GM23248 (cell line): ENCODE measurements at places on chromosomes 7 and 10. TPM values are rescaled to one million over a fixed set of nuclear protein-coding genes. Genes with fewer than 3 reads are reported as not detected.

DNA sequence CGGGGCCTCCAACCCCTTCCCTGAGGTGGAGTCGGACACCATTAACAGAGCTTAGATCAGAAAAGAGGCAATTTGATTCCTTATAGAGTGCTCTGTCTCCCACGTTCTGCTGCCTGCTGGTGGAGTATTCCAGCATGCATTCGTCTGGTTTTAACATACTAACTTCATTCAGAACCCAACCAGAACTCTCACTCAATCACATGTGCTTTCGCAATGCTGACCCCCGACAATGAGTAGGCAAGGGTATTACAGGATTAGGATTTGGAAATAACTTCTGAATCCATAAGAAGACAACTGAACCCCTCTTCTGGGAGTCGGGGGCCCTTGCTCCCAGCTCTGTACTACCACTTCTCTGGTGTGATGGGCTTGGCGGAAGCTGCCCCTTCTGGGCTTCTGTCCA is 55.7 kb upstream of the HABP2 start:
- H3K27ac ChIP-seq = no peak overlapping the region
- H3K4me3 ChIP-seq = no peak overlapping the region
- no peak for DNase-seq
- H3K4me1 ChIP-seq = peaks cover 59% of the 10 kb centered on the region
- no peaks in the 10 kb centered on the region for H3K27me3 ChIP-seq

GRCh38 chr10:79498291-79498829 is 14.0 kb upstream of the EIF5AL1 start:
- no peak for DNase-seq
- no peak overlapping the region for H3K27ac ChIP-seq
- H3K4me1 ChIP-seq = no peaks in the 10 kb centered on the region
- H3K4me3 ChIP-seq = no peak overlapping the region
- H3K27me3 ChIP-seq = peaks cover 3% of the 10 kb centered on the region

DNA sequence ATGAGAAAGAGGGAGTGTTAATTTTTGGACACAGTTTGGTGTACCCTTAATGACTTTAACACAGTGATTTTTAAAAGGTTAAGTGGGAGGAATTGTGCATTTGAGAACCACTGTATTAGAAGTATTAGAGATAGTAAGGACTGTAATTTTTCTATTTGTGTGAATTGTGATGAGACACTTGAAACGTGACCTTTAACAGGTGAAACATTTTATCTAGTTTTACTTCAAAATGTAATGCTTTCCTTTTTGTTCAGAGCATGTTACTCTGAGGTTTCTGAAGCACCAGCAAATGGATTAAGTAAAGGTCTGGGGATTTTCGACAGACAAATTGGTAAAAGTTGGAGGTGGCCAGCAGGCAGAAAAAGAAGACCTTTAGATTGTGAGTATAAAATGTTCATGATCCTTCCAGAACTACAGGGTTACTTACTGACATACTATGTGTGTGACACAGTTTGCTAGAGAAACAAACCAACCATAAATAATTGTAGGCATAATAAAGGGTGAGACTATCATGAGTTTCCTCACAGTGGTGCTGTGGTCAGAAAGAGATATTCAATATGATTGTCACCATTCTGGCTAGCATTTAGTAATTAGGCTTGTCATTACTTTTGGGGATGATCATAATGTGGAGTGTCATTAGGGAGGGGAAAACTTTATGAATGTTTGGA is 26.1 kb downstream of the LCOR start:
- no peak overlapping the region for H3K27ac ChIP-seq
- H3K36me3 ChIP-seq = peaks cover 2% of the 10 kb centered on the region; the same call in 1 of the 2 replicates
- no peak overlapping the region for H3K4me3 ChIP-seq
- H3K27me3 ChIP-seq = no peaks in the 10 kb centered on the region

DNA sequence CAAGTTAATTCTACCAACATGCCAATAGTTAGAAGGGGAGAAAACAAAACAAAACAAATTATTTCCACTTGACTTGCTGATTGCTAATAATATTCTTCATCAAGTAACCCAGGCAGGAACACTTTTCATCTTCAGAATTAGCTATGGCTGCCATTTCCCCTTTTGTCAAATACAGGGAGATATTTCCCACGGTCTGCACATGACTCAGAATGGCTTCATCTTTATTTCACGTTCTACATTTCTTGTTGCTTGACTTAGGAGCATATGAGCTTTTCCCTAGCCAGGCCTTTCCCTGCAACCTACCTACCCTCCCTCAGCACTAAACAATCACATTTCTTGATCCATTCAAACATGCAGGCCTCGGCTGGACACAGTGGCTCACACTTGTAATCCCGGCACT is 6.5 kb downstream of the CPVL start:
- peak; percentile 72 for DNase-seq
- H3K4me3 ChIP-seq = no peak overlapping the region
- no peak overlapping the region for H3K27ac ChIP-seq
- H3K27me3 ChIP-seq = peaks cover 19% of the 10 kb centered on the region

DNA sequence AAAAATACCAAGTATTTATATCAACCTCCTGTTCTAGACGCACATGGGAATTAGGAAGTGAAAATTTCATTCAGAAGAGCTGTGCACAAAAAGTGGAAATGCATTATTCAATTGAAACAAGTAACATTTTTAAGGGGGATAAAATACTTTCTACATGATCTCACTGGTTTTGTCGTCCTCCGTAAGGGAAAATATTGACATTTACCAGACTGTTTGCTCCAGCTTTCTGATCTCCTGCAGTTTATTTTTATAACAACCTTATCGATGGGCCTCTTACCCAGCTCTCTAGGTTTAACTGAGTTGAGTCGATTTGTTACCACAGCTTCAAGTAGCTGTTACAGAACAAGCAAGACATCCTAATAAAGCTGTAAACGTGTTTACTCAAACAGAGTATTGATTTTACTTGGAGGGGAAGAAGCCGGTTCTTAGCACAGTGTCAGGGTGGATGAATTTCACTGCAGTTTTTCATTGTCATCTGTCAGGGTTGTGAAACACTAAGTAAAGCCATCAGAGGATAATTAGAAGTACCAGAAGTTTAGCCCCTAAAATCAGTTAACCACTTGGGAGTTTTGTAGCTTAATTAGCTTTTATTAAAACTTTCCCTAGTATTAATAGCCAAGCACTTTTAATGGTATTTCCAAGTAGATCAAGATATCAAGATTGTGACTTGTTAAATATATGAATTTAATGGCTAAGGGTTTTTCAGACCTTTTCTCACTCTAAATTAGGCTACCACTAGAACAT is 142.6 kb upstream of the KAT6B start:
- peaks cover 6% of the 10 kb centered on the region for H3K4me1 ChIP-seq
- no peak for DNase-seq
- no peak overlapping the region for H3K27ac ChIP-seq
- no peak overlapping the region for H3K4me3 ChIP-seq
- H3K36me3 ChIP-seq = no peaks in the 10 kb centered on the region; the same call in 1 of the 2 replicates

- peaks cover 12% of the 10 kb centered on the region; the same call in 1 of the 2 replicates for H3K27me3 ChIP-seq
- H3K4me3 ChIP-seq = no peak within 1 kb of the TSS
- H3K4me1 ChIP-seq = no peaks in the 10 kb centered on the region
These were observed at the start of the genes DYDC1 and DYDC2 for GRCh38 chr10:80356563-80356988. DYDC1 (minus strand) TSS chr10:80356755; CDS start chr10:80352601, 4,154 bp downstream. DYDC2 (plus strand) TSS chr10:80356781; CDS start chr10:80362444, 5,663 bp downstream.

GRCh38 chr10:5945561-5946418 is 31.6 kb downstream of the IL15RA start:
- H3K27ac ChIP-seq = peak overlapping the region; percentile 100
- H3K4me3 ChIP-seq = peak overlapping the region; percentile 32
- no peaks in the 10 kb centered on the region for H3K27me3 ChIP-seq
- peaks cover 39% of the 10 kb centered on the region for H3K4me1 ChIP-seq
- DNase-seq = peak; percentile 88

DNA sequence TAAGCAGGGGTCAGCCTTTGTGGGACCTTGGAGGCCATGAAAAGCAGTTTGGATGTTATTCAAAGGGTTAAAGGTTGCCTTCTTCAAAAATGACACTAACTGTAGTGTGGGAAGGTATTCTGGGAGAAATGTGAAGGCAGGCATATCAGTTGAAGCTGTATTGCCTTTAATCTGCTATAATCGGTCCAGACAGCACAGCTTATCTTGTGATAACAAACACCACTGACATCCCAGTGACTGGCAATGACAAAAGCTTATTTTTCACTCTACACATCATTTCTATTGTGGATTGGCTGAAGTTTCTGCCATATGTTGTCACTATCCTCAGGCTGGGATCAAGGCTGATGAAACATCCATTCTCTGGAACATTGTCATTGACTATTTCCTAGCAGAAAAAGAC is 1149.2 kb downstream of the GRM8 start:
- no peak overlapping the region for H3K4me3 ChIP-seq
- DNase-seq = no peak
- H3K4me1 ChIP-seq = no peaks in the 10 kb centered on the region
- H3K27ac ChIP-seq = no peak overlapping the region
- no peaks in the 10 kb centered on the region for H3K27me3 ChIP-seq

DNA sequence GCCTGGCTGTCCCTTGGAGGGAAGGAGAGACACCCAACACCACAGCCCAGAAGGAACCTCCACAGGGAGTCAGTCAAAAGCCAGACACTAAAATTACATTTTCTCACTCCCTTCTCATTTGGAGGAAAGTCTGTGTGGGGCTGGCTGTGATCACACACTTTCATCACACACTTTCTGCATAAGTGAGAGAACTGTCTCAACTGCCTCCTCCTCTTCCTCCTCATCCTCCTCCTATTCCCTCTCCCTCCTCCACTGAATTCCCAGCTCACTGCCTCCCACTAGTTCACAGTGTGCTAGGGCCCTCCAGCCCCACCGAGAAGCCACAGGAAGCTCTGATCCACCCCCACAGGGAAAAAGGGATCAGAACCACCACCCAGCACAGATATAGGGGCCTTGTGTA is 91.6 kb downstream of the KCNMA1 start:
- no peak overlapping the region for H3K27ac ChIP-seq
- no peaks in the 10 kb centered on the region; the same call in 1 of the 2 replicates for H3K4me1 ChIP-seq
- no peaks in the 10 kb centered on the region for H3K27me3 ChIP-seq
- no peaks in the 10 kb centered on the region for H3K36me3 ChIP-seq

DNA sequence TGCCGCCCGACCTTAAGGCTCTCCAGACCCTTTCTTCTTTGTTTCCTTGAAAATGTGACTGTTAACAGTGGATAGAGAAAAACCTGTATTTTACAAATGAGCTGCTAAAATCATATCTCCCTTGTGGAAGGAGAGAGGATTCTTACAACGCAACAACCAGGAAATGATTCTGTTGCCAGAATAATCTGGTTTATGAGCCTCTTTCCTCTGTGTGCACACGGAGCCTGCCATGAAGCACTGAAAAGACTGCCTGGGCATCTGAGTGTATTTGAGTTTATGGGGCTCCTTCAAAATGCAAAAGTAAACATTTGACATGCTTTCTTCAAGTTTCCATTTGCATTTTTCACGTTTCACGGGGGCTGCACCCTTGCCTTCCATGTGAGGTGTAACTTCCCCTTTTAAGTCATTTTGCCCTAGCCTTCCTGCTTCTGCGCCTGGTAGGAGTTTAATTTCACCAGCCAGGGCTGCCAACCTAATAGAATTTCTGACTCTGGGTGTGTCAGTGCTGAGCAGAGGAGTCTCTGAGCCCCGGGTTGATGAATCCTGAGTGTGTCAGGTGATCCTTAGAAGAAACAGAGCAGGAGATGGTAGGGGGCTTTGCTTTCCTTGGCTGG is 101.2 kb downstream of the GRB10 start:
- no peak overlapping the region for H3K27ac ChIP-seq
- H3K36me3 ChIP-seq = no peaks in the 10 kb centered on the region
- no peaks in the 10 kb centered on the region for H3K27me3 ChIP-seq
- no peak overlapping the region for H3K4me3 ChIP-seq
- H3K4me1 ChIP-seq = no peaks in the 10 kb centered on the region
- DNase-seq = no peak

GRCh38 chr10:70300461-70300860 is 16.7 kb upstream of the NPFFR1 start:
- H3K36me3 ChIP-seq = no peaks in the 10 kb centered on the region
- H3K27ac ChIP-seq = no peak overlapping the region
- no peak for DNase-seq

DNA sequence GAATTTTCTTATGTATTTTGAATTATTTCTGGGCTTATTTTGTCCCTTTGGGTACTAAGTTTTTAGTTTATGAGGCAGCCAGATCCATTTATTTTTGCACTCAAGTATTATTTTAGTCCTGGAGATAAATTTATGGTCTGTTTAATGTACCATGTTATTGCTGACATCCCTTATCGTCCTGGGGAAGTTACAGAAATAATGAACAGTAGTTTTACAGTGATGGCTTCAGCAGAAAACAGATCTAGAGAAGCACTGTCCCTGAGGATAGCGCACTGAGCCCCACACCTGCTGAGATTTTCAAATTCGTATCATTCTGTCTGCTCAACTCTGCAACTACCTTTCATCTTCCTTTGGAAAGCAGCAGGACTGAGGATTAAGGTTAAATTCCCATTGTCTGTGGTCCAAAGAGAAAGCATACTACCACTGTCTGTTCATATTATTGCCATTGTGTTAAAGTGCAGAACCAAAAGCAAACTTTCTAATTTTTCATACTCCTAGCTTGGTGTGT is 168.3 kb downstream of the SNX13 start:
- no peaks in the 10 kb centered on the region for H3K27me3 ChIP-seq
- no peak overlapping the region for H3K27ac ChIP-seq
- no peak overlapping the region for H3K4me3 ChIP-seq
- H3K4me1 ChIP-seq = peaks cover 21% of the 10 kb centered on the region
- DNase-seq = no peak

DNA sequence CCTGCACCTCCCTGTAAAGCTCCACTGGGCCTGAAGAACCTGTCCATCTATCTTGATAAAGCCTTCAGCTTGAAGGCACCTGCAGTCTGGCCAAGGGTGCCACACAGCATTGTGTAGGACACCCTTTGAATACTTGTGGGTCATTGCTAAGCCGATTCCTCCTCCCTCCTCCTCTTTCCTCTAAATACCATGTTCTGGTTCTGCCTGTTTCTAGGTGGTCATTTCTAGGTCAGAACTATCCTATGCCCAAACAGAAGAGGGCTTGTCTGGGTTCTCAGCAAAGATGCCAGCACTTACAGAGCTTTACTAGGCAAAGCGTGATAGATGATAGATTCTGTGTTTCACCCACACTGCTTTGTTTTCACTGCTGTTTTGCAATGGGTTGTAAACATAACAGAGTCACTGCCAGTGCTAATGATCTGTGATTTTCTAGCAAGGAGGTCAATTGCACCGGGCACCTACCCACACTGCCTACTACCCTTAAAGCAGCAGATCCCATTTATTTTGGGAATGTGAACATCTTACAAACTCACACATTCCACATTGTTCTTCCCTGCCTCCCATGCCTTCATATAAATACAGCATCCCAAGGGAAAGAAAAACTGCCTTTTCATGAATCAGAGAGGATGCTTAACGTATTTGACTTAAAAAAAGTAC is 279.1 kb upstream of the PITRM1 start:
- H3K4me3 ChIP-seq = peak overlapping the region; percentile 63
- H3K4me1 ChIP-seq = peaks cover 26% of the 10 kb centered on the region
- no peaks in the 10 kb centered on the region for H3K27me3 ChIP-seq
- H3K27ac ChIP-seq = peak overlapping the region; percentile 93

The SEMA3E gene
- 0.32 and 1.6 TPM in 2 replicates for total RNA-seq

The GPR146 gene
- 9.7 and 10.2 TPM in 2 replicates for total RNA-seq

The EPO gene
- total RNA-seq = not detected in 2 replicates

The CTTNBP2 gene
- total RNA-seq = not detected in 2 replicates

The TRPV5 gene
- total RNA-seq = not detected in 2 replicates
